8988T (cell line): ENCODE measurements at places on chromosomes 4 and X.

DNA sequence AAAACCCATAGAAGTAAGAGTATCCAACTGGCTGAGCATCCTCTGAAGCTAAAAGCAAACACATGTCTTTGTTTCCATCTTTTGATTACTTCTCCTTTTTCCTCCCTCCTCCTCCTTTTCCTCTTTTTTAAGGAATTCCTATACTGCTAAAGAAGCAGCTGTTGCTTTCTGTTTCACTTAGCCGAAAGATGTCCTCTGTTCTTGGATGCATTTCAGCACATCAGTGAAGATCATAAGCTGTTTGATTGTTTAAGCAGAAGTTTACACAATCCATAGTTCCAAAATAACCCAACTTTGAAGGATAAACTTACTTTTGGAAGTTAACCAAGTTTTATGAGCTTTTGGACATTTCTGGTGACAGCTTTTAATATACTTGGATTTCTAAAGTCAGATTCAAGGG, 55.1 kb upstream of the TNIP3 start:
- no peak for DNase-seq

GRCh38 chr4:158208963-158209640, 1.2 kb upstream of the TMEM144 start:
- no peak for DNase-seq

- no peak for DNase-seq
Observed at GRCh38 chr4:127327491-127327890, 305.3 kb upstream of the INTU start.

DNA sequence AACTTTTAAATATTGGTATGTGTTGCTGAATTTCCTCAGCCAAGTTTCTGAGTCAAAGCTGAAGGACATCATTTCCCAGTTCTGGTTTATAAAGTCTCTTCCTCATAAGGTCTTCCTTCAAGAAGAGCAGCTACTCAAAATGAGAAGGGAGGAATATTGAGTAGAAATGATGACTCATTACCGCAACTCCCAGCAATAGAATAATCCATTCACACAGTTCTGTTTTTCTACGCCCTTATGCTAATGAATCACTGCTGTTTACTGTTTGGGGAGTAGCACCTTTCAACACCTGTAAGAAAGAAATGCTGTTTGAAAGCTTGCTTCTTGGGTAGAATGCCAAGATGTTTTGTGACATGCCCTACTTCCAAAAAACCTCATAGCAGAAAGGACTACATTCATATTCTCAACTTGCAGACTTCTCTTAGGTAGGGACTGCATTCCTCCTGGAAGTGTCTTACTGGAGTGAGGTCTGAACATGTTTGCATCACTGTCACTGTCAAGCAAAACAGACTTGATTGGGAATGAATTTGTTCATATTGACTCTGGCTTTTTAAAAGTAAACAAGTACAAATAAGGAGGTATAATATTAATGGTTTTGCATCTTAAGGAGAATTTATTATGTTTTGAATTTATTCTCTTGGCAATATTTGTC, 147.2 kb upstream of the BANK1 start:
- DNase-seq: no peak

DNA sequence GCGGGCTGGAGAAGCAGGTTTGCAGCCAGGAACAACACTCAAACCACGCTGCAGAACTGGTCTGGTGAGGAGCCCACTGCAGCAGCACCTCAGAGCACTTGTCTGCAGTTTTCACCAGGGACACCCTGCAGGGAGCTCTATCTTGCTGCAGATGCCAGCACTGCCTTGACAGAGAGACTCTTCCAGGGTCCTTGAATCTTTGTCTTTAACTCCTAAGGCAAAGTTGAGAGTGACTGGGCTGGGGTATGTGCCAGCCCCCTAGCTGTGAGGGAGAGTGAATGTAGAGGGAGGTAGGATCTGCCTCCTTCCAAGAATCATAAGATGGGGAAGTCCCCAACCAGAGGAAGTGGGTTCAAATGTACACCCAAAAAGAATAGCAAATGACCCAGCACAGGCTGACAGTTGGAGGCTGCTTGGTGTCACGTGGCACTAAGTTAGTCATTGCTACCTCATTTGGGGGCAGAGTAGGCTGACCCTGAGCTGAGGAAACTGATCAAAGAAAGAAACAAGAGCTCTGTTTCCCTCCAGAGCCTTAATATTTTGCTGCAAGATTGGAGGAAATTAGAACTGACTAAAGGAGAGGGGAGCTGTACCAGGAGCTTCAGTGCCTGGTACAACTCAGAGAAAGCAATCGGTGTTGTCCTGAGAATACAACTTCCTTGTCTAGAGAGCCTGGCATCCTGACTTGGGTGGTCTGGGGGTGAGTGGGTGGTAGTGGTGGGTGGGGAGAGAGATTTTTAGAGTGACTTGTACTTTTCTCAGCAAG, 28.2 kb upstream of the HUWE1 start:
- no peak for DNase-seq

GRCh38 chrX:70405003-70405402, 18.1 kb upstream of the GDPD2 start:
- DNase-seq: no peak
